ENCODE measurements at places on chromosomes 2 and 18.

DNA sequence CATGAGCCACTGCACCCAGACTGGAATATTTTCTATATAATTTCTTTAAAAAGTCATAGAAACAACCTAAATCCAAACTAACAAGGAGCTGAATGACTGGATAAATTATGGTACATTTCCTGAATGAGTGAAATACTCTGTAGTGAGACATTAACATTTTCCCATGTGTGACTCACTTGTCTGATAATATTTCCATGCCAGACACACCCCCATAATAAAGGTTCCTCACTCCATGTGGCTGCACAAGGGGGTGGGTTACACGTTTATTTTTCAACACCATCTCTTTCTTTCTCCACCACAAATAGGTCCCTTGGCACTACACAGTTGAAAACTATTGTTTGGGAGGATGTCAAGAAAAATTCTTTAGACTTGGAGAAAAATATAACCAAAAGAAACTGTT is 266.3 kb upstream of the LYPD1 start:
- DNase-seq: no peak

DNA sequence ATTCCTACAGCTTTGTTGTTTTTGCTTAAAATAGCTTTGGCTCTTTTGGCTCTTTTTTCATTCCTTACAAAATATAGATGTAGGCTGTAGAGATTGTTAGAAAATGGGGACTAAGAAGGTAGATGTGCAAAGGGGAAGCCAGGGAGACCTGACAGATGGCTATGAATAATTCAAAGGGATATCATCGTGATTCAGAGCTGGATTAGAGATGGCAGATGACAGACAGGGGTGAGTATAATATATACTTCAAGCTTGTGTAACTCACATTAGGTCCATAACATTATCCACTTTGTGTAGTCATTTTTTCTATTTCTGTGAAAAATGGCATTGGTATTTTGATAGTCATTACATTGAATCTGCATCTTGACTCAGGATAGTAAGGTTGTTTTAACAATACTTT is 422.9 kb upstream of the ST6GAL2 start:
- no peak for DNase-seq

- DNase-seq: no peak
These were observed 51.9 kb upstream of the RMP24 start for GRCh38 chr18:35920623-35921022.

DNA sequence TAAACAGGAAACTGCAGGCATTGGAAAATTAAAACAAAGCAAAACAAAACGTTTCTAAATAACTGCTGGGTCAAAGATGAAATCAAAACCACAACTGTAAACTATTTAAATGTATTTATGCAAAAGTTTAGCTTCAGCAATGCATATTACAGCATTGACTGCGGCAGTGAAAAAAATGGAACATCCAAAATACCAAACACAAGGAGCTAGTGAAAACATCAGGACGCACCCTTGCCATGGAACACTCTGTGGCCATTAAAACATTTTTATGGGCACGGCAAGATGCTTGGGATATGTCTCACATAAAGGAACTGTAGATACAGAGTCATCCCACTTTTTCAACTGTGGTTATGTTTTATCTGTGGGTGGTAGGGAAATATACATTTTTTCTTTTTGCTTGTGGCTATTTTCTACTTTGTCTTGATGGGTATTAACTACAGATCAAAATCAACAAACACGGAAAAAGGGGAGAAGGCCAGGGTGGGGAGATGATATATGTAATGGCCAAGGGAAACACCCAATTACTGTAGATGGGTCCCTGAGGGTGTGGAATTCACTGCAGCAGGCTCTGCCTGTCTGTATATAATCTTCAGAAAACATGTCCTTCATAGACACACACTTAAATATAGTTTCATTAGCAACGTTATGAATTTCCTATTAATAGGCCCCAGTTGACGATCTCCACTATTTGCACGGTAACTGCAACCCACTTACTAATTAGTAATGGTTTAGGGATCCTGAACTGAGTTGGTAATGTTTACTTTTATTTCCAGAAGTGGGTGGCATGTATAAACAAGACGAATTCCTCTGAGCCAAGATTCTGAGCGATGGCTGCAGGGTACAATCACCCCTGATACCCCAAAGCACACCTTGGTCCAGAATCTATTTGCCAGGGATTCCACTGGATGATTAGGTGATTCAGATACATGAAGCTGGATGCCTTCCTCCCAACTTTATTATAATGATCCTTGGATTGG is 110.5 kb downstream of the ACKR3 start:
- DNase-seq: no peak

GRCh38 chr2:237722616-237723015 is 76.0 kb upstream of the RBM44 start:
- no peak for DNase-seq

GRCh38 chr2:37617119-37617892 is 54.1 kb downstream of the CDC42EP3 start:
- no peak for DNase-seq

DNA sequence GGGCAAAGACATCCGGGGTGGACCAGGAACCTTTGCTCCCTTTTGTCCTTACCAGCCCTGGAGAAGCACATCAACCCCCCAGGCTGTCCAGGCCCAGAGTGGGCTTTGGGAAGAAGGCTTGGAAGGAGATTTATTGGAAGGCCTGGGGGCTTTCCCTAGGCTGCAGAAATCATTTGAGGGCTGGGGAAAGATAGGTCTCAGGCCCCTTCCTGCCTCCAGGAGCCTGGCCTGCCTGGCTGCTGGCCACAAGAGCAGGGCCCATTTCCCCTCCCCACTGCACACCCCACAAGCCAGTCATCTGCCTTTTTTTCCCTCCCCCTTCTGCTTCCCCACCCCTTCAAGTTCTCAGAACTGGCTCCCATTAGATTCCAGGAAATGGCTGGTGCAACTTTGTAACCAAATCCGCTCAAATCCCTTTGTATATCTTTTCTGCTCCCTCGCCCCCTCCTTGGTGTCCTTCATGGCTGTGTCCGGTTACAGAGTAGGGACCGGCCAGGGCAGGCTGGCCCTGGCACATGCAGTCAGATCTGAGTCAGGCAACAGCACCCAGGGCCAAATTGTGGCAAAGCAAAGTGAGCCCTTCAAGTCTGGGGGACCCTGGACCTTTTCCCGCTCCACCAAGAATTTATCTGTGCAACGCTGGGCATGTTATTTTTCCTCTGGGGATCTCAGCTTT is 20.8 kb upstream of the TNP1 start:
- no peak for DNase-seq

GRCh38 chr2:58925676-58926081 is 684.6 kb upstream of the FANCL start:
- DNase-seq: no peak

DNA sequence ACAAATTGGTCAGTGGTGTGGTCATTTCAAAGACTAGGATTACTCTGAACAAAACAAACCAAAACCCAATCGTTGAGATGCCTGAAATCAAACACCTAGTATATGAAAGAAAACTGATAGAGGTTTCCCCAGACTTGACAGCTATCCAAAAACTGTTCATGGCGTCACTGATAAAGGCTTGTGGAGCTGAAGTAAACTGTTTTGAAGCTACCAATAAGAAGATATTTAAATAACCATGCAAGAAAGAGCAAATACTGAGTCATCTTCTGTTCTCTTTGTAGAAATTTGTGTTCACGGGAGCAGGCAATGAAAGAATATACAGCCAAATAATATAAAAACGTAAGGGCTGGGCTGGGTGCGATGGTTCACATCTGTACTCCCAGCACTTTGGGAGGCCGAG is 7.5 kb upstream of the COLEC11 start:
- no peak for DNase-seq

GRCh38 chr2:223943561-223944008 is 1.6 kb downstream of the WDFY1 start:
- no peak for DNase-seq

DNA sequence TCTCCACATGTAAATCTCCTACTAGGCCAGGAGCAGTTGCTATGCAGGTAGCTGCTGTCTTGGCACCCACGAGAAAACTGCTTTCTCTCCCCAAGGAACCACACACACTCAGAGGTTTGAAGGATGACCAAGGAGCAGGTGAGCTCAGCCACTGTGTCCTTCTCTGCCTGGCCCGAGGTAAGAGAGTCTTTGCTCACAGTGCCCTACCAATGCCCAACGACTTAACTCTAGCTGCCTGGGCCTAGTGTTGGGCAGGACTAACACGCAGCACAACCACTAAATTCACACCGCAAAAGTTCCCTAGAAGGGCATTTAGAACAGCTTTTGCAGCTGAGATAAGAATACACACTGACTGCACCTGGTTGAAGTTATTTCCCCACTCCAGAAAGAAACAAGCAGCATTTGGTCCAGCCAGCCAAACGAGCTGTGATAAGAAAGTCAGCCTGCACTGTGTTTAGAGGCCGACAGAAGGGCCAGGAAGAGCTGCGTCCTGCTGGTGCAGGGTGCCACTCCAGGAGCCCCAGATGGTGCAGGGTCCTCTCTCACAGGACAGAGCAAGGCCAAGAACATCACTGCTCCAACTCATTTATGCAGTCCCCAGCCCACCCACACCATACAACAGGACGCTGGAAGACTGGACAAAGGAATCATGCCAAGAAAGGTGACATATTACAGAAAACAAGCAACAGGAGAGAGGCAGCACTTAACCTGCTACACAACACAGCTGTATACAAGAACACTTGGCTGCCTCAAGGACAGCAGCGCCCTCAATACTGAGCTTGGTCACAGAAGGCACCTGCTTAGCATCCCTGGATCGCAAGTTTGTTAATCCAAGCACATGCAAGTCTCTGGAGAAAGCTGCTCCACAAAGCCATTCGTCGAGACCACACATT is 12.5 kb downstream of the HDLBP start:
- no peak for DNase-seq

- DNase-seq: no peak
These were observed 5.9 kb downstream of the CTLA4 start for GRCh38 chr2:203873461-203873860.

- no peak for DNase-seq
These were observed 9.7 kb upstream of the KIF3C start for GRCh38 chr2:25991965-25992364.

GRCh38 chr2:233101816-233102215 is 41.7 kb downstream of the INPP5D start:
- no peak for DNase-seq

DNA sequence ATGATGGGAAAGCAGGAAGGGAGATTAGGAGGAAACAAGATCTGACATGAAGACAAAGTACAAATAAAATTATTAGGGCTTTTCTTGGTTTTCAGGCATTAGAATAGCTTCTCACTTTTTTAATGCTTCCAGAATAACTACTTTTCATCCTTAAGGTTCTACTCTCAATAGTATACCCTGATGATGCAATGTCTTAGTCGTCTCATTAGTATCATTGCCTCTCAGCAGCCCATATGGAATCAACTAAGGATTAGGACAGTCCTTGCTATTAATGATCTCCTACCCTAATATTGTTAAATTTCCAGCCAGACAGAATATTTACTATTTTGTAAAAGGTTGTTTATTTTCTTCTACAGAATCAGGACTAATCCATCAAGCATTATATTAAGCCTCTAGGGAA is 55.9 kb downstream of the RELCH start:
- no peak for DNase-seq

GRCh38 chr18:3329471-3329870 is 67.5 kb downstream of the MYL12B start:
- DNase-seq: no peak

DNA sequence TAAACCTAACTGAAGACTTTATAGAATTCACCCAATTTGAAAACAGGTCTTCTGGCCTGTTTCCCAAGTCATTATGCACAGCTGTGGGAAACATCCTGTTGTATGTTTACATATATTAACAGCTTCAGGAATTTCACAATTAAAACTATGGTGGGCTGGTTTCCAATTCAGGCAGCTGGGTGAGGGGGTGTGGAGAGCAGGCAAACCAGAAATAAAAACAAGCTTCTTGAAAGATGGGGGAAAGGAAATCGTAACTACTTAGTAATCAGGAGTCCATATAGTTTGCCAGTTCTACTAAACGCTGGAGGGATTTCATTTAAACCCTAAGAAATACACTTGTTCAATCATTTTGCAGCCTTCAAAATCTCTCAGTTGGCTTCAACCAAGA is 22.8 kb downstream of the ATP8B1 start:
- DNase-seq: no peak

DNA sequence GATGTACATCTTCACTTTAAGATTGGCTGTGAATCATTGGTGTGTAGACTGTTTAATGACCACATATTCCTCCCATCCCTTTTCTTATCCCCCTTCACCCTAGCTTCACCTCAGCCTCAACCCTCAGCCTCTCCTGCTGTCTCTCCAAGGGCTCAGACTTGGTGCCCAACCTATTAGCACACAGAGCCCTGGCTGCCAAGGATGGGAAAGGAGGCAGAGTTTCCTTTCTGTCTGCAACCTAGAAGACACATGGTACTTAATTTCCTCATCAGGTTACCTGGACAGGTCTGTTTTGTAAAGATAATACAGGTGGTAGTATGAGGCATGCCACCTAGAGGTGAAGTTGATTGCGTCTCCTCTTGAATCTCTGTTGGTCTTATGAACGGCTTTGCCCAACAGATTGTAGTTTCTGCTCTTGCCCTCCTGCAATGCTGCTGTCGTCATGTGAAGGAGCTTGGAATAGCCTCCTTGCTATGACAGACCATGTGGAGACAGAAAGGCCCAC is 44.5 kb upstream of the RMND5A start:
- no peak for DNase-seq

DNA sequence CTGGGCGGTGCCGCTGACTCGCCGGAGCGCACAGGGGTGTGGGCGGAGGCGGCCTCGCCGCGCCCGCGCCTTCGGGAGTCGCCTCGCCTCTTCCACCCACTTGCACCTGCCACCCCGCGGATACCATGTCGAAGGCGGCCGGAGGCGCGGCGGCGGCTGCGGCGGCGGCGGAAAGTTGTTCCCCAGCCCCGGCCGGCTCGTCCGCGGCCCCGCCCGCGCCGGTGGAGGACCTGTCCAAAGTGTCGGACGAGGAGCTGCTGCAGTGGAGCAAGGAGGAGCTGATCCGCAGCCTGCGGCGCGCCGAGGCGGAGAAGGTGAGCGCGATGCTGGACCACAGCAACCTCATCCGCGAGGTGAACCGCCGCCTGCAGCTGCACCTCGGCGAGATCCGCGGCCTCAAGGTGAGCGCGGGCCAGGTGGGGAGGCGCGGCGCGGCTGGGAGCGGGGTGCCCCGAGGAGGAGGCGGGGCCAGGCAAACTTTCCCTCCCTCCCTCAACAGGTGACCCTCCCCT is 766 bp downstream of the CCDC85A start:
- DNase-seq: no peak

GRCh38 chr18:61528961-61529360 is 195.7 kb downstream of the CDH20 start:
- DNase-seq: no peak

- no peak for DNase-seq
These were observed 42.5 kb downstream of the LYPD1 start for GRCh38 chr2:132627536-132627935.
